ENCODE measurements at places on chromosomes 7 and 10.

- DNase-seq: no peak
These were observed 172.3 kb upstream of the ADCY1 start for GRCh38 chr7:45401851-45402250.

GRCh38 chr7:138770904-138771303 lies 26.9 kb upstream of the TMEM213 start:
- DNase-seq: no peak

DNA sequence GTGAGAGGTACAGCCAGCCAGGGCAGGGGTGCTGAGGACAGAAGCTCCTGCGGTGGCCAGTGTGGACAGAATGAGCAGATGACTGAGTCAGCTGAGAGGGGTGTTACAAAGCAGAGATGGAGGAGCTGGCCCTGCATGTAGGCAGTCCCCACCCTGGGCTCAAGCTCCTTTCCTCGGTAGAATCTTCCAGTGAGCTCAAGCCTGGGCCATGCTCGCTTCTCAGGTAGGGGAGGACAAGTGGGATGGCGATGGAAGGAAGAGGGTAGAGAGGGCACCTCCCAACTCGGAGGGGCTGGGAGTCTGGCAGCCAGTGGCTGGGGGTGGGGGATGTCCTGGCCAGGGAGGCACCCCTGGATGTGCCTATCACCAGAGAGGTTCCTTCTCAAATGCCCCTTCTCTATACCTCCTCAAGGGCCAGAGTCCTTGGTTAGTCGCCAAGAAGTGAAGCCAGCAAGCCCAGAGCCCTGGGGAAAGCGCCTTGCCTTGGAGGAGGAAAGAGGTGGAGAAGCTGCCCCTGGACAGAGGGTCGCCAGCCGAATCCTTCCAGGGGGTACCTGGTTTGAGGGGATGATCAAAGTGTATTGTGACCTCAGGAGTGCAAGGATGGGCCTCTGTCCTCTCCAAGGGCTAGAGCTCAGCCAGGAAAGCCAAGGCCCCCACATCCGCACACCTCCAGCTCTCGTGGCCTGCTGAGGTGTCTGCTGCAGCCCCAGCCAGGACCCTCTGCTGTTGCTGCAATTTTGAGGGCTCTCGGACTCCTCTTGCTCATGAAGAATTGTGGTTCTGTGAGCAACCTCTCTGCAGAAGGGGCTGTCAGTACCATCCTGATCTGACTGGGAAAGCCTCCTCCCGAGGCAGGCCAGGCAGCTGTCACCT lies 88.6 kb upstream of the MACROH2A2 start:
- no peak for DNase-seq

GRCh38 chr10:116974456-116975005 lies 30.5 kb downstream of the SHTN1 start:
- DNase-seq: no peak

GRCh38 chr10:96255549-96256333 lies 15.6 kb downstream of the BLNK start:
- DNase-seq: no peak

DNA sequence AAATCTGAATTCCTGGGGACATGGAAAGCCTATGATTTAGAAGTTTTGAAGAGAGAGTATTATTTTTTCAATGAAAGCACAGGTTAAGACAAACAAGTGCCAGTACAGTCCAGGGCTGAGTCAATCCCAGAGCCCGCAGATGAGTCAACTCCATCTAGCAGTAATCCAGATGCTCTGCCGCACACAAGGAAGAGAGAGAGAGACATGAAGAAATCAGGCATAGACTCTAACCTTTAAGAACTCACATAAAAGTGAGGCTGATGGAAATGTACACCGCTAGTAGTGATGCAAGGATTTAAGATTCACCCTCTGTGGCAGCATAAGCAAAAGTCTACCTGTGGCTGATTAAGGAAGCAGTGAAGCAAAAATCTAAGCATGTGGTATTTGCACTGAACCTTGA lies 651.5 kb downstream of the TNS3 start:
- DNase-seq: no peak

DNA sequence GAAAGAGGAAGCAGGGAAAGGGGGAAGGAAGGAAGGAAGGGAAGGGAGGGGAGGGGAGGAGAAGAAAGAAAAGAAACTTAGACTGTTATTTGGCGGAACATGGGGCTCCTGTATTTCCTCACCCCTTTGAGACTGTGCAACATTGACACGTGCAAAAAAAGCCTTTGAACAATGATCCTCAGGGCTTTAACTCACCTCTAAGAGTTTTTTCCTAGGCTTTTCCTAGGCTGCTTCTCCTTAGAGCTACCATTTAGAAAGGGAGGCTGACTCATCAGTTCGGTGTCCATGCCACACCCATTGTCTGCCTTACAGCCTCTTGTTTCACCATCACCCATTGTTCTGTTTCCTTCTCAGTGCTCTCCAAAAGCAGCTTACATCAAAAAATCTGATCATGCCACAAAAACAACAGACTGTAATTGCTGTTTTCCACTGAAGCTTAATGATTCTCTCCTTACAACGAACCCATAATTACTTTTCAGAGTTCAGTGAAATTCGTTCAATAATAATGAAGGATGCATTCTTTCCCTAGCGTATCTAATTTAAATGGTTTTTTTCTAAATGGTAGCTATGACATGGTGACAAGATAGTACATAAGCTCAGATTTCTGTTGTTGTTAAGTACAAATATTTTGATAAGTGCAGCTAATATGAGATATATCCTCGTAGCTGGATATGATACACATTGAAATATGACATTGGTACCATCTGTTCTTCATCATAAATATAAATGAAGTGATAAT lies 90.8 kb downstream of the PRLHR start:
- no peak for DNase-seq

GRCh38 chr7:71638108-71638507 lies 506.2 kb downstream of the GALNT17 start:
- no peak for DNase-seq

- no peak for DNase-seq
These were observed 124.4 kb downstream of the AMPH start for GRCh38 chr7:38506756-38507155.

- DNase-seq: no peak
These were observed 10.3 kb upstream of the ZC3HAV1L start for GRCh38 chr7:139046143-139046542.

DNA sequence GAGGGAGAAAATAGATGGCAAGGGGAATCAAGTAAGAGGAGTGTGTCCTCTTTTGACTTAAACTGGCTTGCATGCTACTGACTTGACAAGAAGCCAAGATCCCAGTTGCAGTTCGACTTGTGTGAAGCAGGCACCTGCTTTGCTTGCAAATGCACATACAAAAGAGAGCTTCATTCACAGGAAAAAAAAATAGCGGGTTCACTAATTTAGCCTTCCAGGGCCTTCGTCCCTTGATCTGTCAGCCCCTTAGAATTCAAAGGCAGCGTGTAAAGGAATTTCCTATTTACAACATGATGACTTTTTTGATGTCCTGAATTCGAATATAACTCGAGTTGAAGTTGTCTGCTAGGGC lies 192.1 kb downstream of the CELF2 start:
- no peak for DNase-seq

DNA sequence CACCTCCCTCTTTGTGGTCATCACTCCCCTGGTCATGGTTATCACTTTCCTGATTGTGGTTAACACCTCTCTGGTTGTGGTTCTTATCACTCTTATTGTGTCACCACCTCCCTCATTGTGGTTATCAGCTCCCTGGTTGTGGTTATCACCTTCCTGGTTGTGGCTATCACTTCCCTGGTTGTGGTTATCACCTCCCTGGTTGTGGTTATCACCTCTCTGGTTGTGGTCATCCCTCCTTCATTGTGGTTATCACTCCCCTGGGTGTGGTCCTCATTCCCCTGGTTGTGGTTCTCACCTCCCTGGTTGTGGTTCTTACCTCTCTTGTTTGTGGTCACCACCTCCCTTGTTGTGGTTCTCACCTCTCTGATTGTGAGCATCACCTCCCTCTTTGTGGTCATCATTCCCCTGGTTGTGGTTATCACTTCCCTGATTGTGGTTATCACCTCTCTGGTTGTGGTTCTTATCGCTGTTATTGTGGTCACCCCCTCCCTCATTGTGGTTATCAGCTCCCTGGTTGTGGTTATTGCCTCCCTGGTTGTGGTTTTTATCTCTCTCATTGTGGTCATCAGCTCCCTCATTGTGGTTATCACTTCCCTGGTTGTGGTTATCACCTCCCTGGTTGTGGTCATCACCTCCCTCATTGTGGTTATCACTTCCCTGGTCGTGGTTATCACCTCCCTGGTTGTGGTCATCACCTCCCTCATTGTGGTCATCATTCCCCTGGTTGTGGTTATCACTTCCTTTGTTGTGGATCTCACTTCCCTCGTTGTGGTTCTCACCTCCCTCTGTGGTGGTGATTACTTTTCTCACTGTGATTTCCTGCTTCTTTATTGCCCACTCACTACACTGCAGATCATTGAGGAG lies 106.7 kb downstream of the GPR26 start:
- DNase-seq: no peak

DNA sequence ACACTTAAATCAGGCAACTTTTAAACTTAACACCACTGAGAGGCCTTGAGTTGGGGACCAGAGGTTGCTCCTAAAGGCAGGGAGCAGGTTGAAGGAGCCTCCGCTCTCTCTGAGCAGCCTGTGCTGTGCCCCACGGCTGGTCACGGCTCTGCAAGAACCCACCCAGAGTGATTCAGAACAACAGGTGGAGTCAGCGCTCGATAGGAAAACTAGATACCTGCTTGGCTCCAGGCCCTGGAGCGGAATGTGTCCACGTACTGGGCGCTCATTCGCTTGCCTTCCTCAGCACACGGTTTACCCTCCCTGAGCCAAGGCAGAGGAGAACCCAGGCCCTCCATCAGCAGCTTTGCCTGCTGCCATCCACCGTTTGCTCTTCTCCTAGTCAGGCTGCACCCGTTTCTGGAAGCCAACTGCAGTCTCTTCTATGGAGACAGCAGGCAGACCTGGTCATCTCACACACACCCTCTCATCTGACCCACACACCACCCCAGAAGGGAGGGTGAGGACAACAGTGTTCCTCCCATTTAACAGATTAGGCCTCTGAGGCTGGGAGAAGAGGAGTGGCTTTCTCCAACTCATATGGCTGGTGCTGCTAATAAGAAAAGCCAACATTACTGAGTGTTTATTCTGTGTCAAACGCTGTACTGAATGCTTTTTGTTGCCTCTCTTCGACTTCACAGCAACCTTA lies 37.6 kb upstream of the PDCD4 start:
- no peak for DNase-seq

DNA sequence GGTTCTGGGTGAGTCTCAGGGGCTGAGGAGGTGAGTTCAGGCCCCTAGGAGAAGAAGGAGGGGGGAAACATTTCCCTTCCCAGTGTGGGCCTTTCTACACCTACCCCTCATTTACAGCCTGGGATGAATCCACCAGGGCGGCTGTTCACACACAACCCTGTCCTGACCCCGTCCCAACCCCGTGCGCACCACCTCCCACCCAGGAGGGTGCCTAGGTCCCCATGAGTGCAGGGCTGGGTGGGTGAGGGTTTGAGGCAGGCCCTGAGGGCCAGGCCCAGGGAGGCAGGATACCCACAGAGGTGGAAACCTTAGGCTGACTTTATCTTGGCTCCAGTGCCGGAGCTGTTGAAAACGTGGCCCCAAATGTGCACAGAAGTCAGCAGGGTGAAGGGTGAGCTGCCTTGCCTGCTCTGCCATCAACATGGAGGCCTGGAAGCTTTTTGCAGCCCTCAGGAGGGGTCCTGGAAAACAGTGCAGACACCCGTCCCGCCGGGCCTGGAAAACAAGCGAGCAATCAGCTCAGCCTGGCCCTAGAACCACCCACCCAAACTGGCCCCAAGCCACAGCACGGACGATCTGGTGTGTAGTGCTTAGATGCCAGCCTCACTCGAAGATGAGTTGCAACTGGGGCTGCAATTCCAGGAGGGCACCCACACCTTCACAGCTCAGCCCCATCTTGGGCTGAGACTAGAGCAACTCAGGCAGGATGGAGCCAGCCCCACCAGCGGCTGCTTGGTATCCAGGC lies 9.3 kb upstream of the RET start:
- no peak for DNase-seq

DNA sequence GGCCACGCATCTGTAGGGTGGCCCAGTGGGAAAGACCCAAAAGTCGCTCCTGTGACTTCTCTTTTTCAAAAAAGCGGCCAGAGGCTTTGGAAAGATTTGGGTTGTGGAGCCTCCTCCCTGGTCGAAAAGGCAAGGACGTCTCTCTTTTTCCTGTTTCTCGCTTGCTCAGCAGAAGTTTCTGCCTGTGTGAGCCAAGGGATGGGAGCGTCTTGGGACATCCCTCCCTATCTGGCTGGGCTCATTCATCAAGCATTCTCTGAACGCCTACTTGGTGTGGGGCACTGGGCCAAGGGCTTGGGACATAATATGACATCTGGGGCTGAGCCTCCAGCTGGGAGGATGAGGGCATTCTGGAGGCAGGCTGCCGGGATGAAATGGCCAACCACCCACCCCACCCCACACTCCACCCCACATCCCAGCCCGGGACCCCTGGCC lies 120.9 kb downstream of the C10orf105 start:
- DNase-seq: no peak

DNA sequence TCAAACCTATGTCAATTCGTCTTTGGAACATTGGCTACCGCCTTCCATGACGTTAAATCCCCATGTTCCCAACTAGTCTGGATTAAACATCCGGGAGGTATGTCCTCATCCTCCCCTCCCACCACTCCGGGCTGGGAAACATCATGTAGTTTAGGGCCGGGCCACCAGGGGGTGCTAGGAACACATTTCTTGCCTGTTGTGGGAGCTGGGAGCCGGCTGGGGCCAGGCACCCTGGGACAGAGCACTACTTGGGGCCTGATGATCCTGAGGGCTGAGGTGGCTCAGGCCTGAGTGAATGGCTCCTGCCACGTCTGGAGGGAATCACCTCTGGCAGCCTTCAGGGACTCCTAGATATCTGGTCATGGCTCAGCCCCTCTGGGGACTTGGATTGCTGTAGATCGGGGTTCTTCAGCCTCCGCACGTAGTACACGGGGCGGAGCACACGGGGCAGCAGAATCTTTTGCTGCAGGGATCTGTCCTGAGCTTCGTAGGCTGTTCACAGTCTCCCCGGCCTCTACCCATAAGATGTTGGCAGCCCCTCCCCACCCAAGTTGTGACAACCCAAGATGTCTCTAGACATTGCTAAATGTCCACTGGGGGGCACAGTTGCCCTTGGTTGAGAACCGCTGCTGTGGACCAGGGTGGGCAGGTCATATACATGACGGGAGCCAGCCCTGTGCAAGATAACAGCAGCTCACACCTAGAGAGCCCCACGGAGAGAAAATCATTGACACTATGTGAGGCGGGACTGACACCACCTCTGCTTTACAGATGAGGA lies 141.2 kb upstream of the ZNF716 start:
- no peak for DNase-seq

DNA sequence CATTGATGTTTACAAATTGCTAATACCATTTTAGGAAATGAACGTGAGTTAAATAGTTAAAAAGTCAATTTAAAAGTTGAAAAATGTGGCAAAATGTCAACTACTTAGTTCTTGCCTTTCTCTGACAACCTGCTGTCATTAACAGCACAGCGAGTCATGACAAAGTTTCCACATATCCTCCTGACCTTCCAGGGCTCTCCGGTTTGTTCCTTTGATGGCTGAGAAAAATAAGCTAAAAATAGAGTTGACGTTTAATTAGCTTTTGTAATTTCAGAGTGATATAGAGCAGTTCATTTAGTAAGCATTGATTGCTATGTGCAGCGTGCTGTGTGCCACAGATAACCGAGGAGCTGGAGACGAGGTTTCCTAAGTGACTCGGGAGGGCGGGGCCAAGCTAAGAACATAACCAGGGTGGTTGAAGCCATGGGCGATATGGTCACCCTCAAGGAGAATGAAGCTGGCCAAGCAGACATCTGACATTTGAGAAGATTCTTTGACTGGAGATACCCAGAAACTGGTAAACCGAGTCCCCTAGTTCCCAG lies 47.9 kb downstream of the OGDH start:
- no peak for DNase-seq

- DNase-seq: no peak
These were observed 12.8 kb downstream of the ZC3HAV1L start for GRCh38 chr7:139023076-139023475.

- no peak for DNase-seq
These were observed 7.6 kb downstream of the CYP26A1 start for GRCh38 chr10:93081318-93081717.

Data from SIG-M5 (cell line).